H4 (cell line): ENCODE measurements at places on chromosomes 3 and 15. TPM values are rescaled to one million over a fixed set of nuclear protein-coding genes. Genes with fewer than 3 reads are reported as not detected.

DNA sequence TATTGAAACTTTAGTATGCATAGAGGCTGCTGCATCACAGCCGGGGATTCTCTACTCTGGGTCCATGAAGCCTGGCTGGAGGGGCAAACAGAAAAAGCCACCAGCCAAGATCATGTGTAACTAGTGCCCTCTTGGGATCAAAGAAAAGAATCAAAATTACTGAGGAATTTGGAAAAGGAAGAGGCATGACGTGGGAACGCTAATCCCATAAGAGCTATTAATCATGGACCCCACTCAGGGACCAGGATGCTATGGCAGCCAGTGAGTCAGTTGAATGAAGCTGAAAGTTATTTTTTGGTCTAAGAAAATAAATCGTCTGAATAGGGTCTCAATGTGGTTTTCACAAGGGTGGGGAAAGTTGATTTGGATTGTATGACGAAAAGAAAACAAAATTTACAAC lies 1165.1 kb downstream of the ROBO2 start:
- peak; percentile 50 for DNase-seq

GRCh38 chr3:48564022-48564421 lies 441 bp upstream of the UCN2 start:
- peak; percentile 72 for DNase-seq

The KCNMB3 gene
- total RNA-seq = 0.02 and 0.62 TPM in 2 replicates

- DNase-seq = no peak
These were observed 19.1 kb downstream of the FAM81A start for GRCh38 chr15:59457103-59457502.

The XIRP1 gene
- not detected in 2 replicates for total RNA-seq

The NUTM1 gene
- not detected in 2 replicates for total RNA-seq

The LRRC31 gene
- total RNA-seq = not detected in 2 replicates

DNA sequence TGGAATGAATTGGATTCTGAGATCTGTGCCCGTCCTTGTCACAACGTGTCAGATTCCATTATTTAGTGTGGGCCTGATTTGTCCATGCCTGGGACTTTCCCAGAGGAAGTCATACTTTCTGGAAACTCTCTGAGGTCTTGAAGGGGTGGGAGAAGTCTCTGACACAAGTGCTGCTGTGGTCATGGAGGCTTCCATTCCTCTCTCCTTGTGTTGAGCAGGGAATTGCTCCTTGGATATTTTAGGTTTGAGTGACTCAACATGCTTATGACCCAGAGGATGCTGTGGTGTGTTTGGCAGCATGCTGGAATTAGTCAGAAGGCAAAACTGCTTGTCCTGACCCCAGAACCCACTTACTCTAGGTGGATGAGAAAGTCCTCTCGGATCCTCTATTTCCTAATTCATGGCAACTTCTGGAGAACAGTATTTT lies 132.1 kb downstream of the LPP start:
- DNase-seq = peak; percentile 94

The ZXDC gene
- 6.6 and 12.2 TPM in 2 replicates for total RNA-seq

GRCh38 chr3:170040418-170040817 lies 2.6 kb downstream of the GPR160 start:
- no peak for DNase-seq

DNA sequence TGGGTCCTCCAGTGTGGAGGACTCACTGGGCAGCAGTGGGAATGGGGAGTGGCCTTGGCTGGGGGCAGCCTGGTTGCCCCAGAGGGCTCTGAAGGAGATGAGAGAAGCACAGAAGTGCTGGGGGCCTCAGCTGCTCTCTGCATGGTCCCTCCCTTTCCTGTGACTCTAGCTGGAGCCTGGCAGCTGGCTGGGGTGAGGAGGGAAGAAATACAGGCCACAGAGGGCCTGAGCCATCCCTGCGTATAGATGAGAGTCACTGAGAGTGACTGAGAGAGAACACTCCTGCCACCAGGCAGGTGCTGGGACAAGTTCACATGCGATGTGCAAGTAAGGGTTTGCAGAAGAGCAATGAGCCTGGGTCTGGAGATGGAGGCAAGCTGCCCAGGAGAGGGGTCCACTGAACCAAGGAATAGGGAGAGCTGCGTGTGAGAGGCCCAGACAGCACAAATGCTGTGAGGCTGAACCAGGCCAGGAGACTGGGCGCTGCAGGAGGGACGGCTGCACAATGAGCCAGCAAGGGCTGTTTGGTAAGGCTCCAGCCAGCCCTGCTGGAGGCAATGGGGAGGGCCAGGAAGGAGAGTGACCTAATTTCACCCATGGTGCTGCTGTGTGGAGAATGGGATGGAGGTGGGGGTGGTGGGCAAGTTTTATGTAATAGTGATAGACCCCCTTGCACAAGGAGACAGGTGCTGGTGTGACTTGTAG lies 87.2 kb downstream of the CLSTN2 start:
- DNase-seq = no peak

GRCh38 chr3:111784001-111784400 lies 75.1 kb upstream of the PHLDB2 start:
- no peak for DNase-seq

DNA sequence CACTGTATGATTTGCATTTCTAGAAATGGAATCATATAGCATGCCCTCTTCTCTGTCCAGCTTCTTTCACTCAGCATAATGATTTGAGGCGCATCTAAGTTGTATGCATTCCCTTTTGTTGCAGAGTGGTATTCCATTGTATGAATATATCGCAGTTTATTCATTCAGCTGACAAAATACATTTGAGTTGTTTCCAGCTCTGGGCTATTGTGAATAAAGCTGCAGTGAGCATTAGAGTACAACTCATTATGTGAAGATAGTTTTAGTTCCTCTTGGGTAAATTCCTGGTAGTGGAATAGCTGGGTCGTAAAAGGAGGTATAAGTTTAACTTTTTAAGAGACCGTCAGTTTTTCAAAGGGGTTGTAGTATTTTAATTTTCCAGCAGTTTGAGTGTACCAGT lies 38.5 kb upstream of the POLR2M start:
- DNase-seq = no peak

- peak; percentile 58 for DNase-seq
These were observed at the start of gene TMEM62 for GRCh38 chr15:43133430-43134156. Gene TMEM62 (plus strand): TSS chr15:43133586. CDS start chr15:43133803, 217 bp downstream.

The CMTM8 gene
- total RNA-seq = 2.5 and 3.2 TPM in 2 replicates
